ENCODE measurements at places on chromosomes 3 and 15. TPM values are rescaled to one million over a fixed set of nuclear protein-coding genes. Genes with fewer than 3 reads are reported as not detected.
A peak's percentile ranks its signal among the peaks of the same experiment; 100 is the strongest.

DNA sequence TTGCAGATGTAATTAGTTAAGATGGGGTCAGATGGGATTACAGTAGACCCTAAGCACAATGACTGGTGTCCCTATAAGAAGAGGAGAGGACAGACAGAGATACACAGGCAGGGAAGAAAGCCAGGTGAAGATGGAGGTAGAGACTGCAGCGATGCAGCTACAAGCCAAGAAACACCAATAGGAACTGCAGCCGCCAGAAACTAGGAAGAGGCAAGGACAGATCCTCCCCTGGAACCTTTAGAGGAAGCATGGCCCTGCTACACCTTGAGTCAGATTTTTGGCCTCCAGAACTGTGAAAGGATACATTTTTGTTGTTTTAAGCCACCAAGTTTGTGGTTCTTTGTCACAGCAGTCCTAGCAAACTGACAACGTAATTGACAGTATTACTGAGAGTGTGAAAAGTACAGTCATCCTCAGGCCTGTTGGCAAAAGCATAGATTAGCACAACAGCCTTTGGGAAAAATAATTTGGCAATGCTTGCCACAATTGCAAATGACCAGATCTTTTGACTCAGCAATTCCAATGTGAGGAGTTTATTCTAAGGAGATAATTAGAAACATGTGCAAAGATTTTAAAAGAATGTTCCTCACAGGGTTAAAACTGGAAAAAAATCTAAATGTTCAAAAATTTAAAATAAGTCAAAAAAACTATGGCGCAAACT is 82.6 kb upstream of the TJP1 start:
- no peak for DNase-seq

DNA sequence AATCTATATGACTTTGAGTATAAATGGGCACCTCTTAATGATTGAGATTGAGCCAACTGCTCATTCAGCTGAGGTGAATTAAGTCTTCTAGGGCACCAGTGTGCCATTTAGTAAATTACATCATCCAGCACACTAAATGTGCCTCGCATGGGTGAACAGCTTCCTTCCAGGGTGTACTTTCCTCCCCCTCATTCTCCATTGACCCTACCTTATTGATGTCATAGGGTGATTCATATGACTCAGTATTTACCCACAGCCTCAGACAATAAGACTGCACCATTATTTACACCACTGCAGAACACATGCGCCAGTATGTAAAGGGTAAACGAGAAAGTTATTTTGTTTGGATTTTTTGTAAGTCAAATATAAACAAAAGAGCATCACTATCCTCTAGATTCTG is 185.2 kb upstream of the ARL6 start:
- no peak for DNase-seq

DNA sequence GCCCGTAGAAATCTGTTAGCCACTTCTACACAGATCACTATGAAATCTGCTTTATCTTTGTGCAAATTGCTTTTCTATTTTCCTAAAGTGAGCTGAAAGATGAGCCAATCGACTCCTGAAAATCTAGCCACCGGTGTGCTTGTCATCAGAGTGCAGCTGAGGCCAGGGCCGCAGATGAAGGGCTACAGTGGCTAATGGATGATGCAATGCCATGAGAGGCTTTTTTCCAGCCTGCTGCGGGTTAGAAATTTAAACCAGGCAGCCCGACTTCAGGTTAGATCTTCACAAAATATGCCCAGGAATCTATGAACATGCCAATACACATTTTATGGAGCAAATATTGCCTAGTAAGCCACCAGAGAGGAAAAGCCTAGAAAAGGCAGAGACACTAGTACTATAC is 948.2 kb upstream of the CFAP20DC start:
- DNase-seq = no peak

DNA sequence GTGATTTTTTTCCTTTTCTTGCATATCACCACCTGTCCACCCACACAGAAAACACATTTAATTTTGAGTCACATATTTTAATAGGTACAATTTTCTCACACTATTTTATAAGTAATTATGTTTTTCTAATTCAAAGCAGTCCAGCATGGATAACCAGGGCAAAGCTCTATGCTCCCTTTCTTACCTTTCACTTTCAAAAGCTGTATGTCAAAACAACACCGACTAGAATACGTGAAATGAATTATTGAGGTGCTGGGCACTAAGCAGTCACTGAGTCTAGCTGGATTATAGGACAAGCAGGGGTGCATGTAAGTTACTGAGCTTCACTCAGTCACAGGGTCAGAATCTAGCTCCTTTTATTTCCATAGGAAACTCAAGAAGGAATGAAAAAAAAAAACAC is 60.6 kb downstream of the LSAMP start:
- no peak for DNase-seq

GRCh38 chr3:69032142-69032541 is 18.7 kb upstream of the EOGT start:
- DNase-seq = no peak

GRCh38 chr15:40420793-40421192 is 15.2 kb downstream of the IVD start:
- peak; percentile 57 for DNase-seq

DNA sequence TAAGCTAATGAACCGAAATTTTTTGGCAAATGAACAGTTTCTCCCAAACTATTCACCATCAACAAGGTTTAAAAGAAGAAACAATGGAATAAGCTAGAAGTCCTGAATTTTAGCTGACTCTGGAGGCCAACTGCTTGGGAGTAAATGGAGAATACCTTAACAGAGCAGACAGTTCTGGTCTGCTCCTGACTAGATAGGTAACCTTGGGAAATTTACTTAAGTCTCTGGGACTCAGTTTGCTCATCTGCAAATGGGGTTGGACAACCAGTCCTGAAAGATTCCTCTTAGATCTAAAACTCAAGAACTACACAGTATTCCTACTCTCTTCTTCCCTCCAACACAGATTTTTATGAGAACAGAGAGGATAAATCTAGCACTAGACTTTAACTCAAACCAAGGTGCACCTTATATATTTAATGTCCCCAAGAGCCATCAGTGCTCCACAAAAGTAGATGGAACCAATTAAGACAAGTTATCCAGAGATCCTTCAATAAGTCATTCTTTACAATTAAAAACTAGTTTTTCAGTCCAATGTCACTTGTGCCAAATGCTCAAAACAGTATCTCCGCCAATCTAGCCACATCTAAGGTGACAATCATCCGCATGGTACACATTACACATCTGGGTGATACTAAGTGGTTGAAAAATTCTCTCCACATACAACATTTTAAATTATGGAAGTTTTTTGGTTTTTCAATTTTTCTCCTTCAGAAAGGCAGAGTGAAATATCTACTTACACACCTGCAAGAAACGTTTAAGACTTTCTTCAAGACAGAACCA is 1.5 kb downstream of the RHOA start:
- DNase-seq = no peak

DNA sequence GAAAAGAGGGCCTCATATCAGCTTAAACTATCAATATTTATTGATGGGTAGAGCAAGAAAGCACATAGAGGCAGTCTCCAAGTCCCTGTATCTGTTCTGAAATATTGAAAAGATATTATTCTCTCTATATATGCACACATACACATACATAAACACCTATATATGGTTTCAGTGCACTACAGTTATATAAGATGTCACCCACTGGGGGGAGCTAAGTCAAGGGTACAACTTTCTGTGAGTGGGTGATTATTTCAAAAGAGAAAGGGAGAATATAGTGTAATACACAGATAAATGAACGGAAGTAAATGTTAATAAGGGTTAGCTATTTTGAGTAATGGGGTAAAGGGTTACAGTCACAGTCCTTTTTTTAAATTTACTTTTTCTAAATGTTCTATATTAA is 8.8 kb downstream of the SNTN start:
- DNase-seq = no peak

- no peak for DNase-seq
These were observed 94.8 kb downstream of the CADM2 start for GRCh38 chr3:85053626-85054025.

- DNase-seq = no peak
These were observed 49.5 kb upstream of the MCF2L2 start for GRCh38 chr3:183477801-183478456.

- no peak for DNase-seq
These were observed 71.2 kb upstream of the DCBLD2 start for GRCh38 chr3:98972720-98973119.

GRCh38 chr3:3288255-3288654 is 108.8 kb upstream of the CRBN start:
- no peak for DNase-seq

GRCh38 chr3:94360987-94361386 is 298.1 kb downstream of the NSUN3 start:
- DNase-seq = peak; percentile 71

DNA sequence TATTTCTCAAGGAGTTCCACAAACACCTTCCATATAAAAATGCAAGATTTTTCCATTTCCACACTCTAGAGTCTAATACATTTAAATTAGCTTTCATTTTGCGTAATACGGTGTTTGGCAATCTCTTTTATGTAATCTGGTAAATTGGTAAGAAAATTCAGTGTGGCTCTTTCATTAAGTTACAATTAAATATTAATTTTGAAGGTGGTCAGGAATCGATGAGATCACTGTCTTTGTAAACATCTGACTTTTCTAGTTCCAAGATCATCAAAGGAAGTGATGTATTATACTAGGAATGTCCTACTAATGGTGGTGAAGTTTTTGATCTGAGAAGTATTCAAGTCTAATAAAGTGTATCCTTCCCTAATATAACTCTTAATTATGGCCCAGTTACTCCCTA is 1.1 kb upstream of the UTS2B start:
- no peak for DNase-seq

GRCh38 chr15:36798366-36798765 is 218.9 kb downstream of the CDIN1 start:
- no peak for DNase-seq

- DNase-seq = no peak
These were observed 17.6 kb upstream of the APOD start for GRCh38 chr3:195601382-195601781.

DNA sequence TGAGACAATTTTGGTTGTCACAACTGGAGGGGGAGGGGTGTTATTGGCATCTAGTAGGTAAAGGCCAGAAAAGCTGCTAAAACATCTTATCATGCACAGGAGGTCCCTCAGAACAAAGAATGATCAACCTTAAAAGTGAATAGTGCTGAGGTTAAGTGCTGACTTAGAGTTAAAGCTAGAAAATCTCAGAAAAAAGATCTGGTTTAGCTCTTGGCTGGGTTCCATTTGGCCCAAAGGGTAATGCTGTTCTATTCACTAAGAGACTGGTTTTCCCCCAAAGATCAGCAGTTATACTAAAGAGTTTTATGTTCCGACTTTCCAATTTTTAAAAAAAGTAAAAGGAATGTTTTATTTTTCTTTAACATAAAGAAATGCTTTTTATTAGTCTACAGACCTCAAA is 15.6 kb downstream of the DCBLD2 start:
- DNase-seq = no peak

GRCh38 chr3:16897254-16897926 is 12.6 kb downstream of the PLCL2 start:
- no peak for DNase-seq

DNA sequence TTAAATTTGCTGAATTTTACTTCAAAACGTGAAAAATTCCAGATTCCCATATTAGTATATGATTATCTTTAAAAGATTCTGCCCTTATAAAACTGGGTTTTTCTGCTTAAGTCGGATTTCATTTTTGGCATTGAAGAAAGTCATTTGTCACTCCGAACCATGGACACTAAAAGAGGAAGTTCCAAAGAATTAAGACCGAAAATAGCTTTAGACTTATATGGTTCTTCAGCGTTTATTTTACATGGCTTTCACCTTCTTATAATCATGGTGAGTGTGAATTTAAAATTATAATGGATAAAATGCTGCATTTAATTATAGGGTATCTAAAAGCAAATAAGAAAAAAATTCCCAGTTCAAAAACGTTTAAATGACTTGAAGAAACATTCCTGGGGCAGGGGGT is 1.0 kb downstream of the C3orf38 start:
- peak; percentile 7 for DNase-seq

The CLDN18 gene
- 1,096 TPM for total RNA-seq

The PP2D1 gene
- total RNA-seq = not detected

The SCN11A gene
- total RNA-seq = not detected

The CELSR3 gene
- 1.6 TPM for total RNA-seq

Measured in stomach (tissue), 19 donors.